ENCODE measurements at places on chromosomes 13 and 19. TPM values are rescaled to one million over a fixed set of nuclear protein-coding genes. Genes with fewer than 3 reads are reported as not detected.
A peak's percentile ranks its signal among the peaks of the same experiment; 100 is the strongest.

DNA sequence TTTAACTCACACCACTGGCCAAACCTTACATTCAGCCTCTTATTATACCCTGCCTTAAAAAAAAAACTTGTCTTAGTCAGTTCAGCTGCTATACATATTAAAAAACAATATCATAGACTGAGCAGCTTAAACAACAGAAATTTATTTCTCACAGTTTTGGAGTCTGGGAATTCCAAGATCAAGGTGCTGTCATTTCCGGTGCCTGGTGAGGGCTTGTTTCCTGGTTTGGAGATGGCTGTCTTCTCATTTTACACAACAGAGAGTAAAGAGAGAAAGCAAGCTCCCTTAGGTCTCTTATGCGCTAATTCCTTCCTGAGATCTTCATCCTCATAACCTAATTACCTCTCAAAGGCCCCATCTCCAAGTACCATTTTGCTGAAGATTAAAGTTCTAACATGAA is 769.2 kb downstream of the DIAPH3 start:
- no peak overlapping the region for H3K4me3 ChIP-seq
- H3K27me3 ChIP-seq: no peaks in the 10 kb centered on the region
- no peak for DNase-seq
- H3K27ac ChIP-seq: no peak overlapping the region

Gene FCER2
- total RNA-seq: 16.3 TPM

GRCh38 chr13:96898646-96899254 is 95.5 kb downstream of the OXGR1 start:
- H3K27ac ChIP-seq: no peak overlapping the region
- H3K27me3 ChIP-seq: no peaks in the 10 kb centered on the region
- DNase-seq: no peak
- no peaks in the 10 kb centered on the region for H3K4me1 ChIP-seq

Gene CASP14
- total RNA-seq: not detected

Gene MYO1F
- total RNA-seq: 126 TPM

Gene SHC2
- 0.19 TPM for total RNA-seq

DNA sequence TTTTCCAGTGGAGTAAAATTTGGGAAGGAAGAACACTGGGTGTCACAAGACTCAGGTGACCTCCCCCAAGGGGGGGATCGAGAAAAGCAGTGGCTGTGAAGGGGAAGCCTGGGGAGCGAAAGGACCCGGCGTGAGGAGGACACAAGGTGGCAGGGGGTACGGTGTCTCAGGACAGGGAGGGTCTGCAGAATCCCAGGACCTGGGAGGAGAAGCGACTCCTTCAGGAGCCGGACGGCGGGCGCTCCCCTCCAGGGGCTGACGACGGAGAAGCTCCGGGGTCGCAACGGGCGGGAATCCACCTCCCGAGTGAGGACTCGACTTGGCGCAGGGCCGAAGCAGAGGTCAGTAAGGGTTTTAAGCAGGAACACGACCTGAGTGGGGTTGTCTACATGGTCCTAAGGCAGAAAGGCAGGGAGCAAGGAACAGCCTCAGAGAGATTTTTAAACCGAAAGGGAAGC is 529 bp downstream of the ZNF836 start:
- peaks cover 17% of the 10 kb centered on the region for H3K4me1 ChIP-seq
- no peak for DNase-seq

Gene CLEC11A
- total RNA-seq: 0.34 TPM

- H3K27me3 ChIP-seq: no peaks in the 10 kb centered on the region
- H3K36me3 ChIP-seq: peaks cover 9% of the 10 kb centered on the region
- peak overlapping the region; percentile 89 for H3K27ac ChIP-seq
- peak overlapping the region; percentile 86 for H3K4me3 ChIP-seq
- DNase-seq: no peak
These were observed 453 bp downstream of the ZNF256 start for GRCh38 chr19:57947088-57947418.

DNA sequence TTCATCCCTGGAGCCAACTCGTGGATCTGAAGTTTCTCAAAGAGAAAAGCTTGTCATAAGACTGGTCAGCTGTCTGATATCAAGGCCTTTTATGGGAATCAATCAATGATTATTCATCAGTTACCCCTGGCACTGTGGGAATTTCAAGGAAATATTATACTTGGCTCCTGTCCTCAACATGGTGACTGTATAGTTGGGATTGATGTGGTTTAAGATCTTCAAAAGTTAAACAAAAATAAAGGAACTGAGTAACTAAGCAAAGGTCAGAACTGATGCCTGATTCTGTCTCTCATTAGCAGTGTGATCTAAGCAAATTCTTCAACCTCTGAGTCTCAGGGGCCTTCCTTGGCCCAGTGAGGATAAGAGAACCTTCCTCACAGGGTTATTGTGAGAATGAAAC is 22.2 kb upstream of the SERPINE3 start:
- no peak overlapping the region for H3K27ac ChIP-seq
- H3K27me3 ChIP-seq: no peaks in the 10 kb centered on the region
- no peaks in the 10 kb centered on the region for H3K36me3 ChIP-seq
- no peak overlapping the region for H3K4me3 ChIP-seq
- H3K4me1 ChIP-seq: no peaks in the 10 kb centered on the region

Gene CEACAM7
- total RNA-seq: not detected

All from B cell (primary cell).